CD4-positive, alpha-beta T cell treated with Interferon gamma for 1 hour (primary cell): ENCODE measurements at places on chromosomes 3 and 15.
A peak's percentile ranks its signal among the peaks of the same experiment; 100 is the strongest.

- no peak for DNase-seq
These were observed 68.6 kb downstream of the DCUN1D1 start for GRCh38 chr3:182911782-182912111.

- no peak for DNase-seq
These were observed 58.2 kb upstream of the TP63 start for GRCh38 chr3:189573004-189573403.

GRCh38 chr3:148173851-148174250 is 523.9 kb upstream of the AGTR1 start:
- no peak for DNase-seq

GRCh38 chr15:99911816-99912215 is 178.6 kb upstream of the LYSMD4 start:
- DNase-seq = no peak

DNA sequence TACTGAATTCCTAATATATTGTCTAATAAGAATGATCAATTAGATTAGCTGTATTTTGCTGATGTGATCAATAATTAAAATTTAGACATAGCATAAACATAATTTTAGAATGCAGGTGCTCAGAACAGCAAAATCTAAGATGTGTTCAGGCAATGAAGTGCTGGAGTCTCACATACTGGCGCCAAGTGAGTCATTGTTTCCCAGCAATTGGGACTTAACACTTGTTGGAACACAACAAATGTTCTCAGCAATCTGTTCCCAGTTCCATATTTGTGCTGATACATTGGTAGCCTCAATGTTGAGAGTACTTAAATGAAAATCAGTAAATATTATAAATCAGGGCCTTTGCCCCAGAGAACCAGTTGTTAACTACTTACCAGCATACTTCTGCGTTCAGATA is 619.0 kb downstream of the ROBO1 start:
- no peak for DNase-seq

GRCh38 chr3:96860882-96861281 is 46.5 kb downstream of the EPHA6 start:
- no peak for DNase-seq

DNA sequence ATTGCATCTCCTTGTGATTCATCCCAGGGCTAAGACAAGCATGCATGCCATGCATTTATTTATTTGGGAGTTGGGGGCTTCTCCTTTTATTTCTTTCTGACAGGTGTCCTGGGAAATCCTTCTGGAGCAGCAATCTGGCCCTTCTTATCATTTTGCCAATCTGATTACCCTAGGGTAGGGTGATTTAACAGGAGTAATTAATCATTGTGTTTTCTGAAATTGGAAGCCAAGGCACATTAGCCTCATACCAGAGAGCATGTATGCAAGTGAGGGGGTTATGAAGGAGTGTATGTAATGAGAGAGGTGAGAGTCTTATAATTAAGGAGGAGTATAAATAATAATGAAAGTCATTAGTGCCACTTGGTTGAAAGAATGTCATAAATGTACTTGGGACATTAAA is 37.4 kb upstream of the ARPP21 start:
- no peak for DNase-seq

GRCh38 chr3:123449997-123450604 is 1.2 kb upstream of the ADCY5 start:
- no peak for DNase-seq

- DNase-seq = no peak
These were observed 499.8 kb upstream of the TPRG1 start for GRCh38 chr3:188671971-188672370.

GRCh38 chr3:109685084-109686079 is 348.0 kb upstream of the DPPA4 start:
- no peak for DNase-seq

- DNase-seq = no peak
These were observed 835 bp upstream of the TTLL3 start for GRCh38 chr3:9809239-9809614.

GRCh38 chr15:84951736-84952135 is 29.9 kb upstream of the PDE8A start:
- DNase-seq = no peak

- no peak for DNase-seq
These were observed 41.1 kb downstream of the NGRN start for GRCh38 chr15:90306560-90306959.

GRCh38 chr3:160376681-160377080 is 22.3 kb downstream of the IFT80 start:
- DNase-seq = no peak

GRCh38 chr15:77825546-77825945 is 192.8 kb upstream of the LINGO1 start:
- DNase-seq = no peak

DNA sequence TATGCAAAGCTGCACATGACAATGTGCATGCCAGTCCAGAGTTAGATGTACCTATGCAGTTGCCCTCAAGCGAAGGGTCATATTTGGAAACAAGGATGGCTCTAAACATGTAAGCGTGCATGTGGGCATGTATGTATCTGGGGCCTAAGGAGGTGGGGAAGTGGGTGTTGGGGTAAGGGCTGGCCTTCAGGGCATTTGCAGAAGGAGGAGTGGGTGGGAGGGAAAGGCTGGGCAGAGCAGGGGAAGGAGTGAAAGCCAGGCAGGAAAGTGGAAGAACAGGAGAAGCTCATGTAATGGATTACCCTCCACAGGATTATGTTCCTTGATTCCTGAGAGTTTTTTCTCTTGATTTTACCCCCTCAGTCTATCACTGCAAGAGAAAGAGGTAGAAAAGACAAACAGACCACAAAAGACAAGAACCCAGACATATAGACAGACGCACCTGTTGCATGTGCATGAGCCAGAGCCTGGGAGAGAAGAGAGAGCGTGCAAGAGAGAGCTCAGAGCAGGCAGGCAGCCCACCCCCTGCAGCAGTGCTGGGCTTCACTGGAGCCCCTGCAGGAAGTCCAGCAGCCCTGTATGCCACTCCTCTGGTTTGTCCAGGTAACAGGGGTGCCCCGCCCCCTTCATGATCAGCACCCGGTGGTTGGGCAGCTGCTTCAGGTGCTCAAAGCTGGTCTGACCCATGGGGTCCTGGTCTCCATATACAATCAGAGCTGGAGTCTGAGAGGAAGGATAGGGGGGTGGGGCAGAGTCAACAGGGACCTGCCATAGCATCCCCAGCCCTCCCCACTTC is 1.8 kb upstream of the PCBP4 start:
- DNase-seq = no peak

- no peak for DNase-seq
These were observed 50.4 kb upstream of the TBC1D21 start for GRCh38 chr15:73822998-73823397.

- no peak for DNase-seq
These were observed 2.3 kb downstream of the RBM5 start for GRCh38 chr3:50090984-50091383.

- peak; percentile 48 for DNase-seq
These were observed 68.5 kb downstream of the TMCO5A start for GRCh38 chr15:38002883-38003477.

- no peak for DNase-seq
These were observed 11.0 kb upstream of the CAMKV start for GRCh38 chr3:49880581-49881315.

GRCh38 chr3:28521663-28522062 is 173.0 kb upstream of the AZI2 start:
- DNase-seq = no peak

DNA sequence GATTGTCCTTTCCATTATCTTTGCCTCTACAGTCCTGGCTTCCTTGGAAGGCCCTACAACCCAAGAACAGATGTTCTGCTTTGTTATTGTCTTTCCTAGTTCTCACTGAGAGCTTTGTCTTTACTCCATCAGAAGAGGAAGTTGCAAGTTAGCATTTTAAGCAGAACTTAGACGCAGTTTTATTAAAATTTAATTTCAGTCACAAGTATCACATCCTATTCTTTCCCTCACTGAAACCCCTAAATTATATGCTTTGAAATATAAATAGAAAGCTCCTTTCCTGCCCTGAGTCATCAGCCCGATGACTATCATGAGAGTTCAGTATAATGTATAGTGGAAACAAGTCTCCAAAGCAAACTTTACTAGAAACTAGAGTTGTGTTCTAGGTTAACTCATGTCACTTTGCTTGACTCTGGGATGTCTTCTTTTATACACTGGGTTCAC is 291.2 kb upstream of the RBMS3 start:
- DNase-seq = no peak

DNA sequence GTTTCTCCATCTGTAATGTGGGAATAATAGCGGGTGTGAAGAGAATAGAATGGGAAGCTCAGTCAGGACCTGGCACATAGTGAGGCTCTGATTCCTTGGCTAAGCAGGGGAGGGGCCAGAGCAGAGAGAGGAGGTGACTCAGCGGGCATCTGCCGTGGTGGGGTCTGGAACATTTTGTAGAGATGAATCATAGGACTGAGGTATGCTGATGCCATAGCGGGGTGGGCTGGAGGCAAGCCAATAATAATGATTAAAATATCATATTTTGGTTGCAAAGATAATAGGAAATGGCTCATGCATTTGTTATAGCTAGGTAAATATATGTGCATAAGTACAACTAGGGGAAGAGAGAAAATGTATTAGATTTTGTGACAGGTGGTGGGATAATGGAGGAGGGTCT is 11.2 kb downstream of the TGM4 start:
- no peak for DNase-seq

- DNase-seq = no peak
These were observed 825.7 kb upstream of the GBE1 start for GRCh38 chr3:82587174-82587573.

GRCh38 chr3:44099566-44100297 is 142.0 kb upstream of the TOPAZ1 start:
- no peak for DNase-seq

GRCh38 chr15:69025320-69025719 is 10.8 kb downstream of the NOX5 start:
- DNase-seq = no peak

DNA sequence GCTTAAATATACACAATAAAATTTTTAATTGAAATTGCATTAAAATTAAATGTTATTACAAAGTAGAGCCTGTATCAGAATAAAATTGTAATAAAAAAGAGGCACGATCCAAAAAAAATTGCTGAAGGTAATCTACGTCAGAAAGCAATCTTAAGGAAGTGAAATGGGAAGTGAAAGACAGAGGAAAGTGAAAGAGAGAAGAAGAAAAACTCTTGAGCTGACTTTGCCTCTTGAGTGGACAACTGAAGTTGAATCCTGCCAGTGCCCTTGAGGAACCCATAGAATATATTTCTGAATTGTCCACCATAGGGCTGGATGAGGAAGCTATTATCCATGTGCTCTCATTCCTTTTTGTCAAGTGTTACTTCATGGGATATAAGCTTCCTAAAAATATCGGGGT is 285.1 kb upstream of the STAC start:
- DNase-seq = no peak

DNA sequence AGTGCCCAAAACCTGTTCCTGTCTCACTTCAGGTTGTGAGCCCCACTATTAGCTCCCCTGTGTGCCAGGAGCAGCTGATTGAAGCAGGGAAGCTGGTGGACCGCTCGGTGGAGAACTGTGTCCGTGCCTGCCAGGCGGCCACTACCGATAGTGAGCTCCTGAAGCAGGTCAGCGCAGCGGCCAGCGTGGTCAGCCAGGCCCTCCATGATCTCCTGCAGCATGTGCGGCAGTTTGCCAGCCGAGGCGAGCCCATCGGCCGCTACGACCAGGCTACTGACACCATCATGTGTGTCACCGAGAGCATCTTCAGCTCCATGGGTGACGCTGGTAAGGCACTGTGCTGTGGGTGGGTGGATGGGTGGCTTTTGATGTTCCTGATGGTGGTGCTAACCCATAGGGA is 334.1 kb upstream of the TPM1 start:
- no peak for DNase-seq

- no peak for DNase-seq
These were observed 27.0 kb downstream of the SH3BP5 start for GRCh38 chr3:15305359-15305844.

- no peak for DNase-seq
These were observed 77.2 kb upstream of the RNU6-1 start for GRCh38 chr15:67917037-67917436.

DNA sequence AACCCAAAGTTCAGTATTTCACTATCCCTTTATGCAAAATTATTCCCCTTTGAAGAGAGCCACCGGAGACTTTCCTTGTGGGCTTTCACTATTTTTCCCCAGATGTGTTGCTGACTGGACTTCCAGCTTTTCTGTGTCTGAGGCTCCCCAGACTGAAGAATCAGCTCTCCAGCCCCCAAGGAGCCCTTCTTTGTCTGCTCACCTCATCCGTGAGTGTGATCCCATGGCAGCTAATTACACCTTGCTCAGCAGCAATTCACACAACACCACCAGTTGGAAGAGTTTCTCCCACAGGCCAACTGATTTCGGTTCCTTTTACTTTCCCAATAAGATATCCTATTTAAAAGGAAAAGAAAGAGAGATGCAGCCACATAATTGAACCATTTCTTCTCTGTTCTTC is 249.5 kb upstream of the TRIM42 start:
- DNase-seq = no peak

- no peak for DNase-seq
These were observed 435.4 kb upstream of the ATP11B start for GRCh38 chr3:182357928-182358327.

GRCh38 chr3:138049157-138049919 is 39.4 kb downstream of the CLDN18 start:
- no peak for DNase-seq

GRCh38 chr3:195549931-195550519 is 6.9 kb upstream of the PPP1R2 start:
- peak; percentile 79 for DNase-seq

GRCh38 chr15:48010316-48010715 is 110.5 kb upstream of the SLC24A5 start:
- no peak for DNase-seq

GRCh38 chr3:126518779-126519177 is 1.2 kb upstream of the UROC1 start:
- DNase-seq = no peak

GRCh38 chr3:43521941-43522340 is 99.9 kb downstream of the ANO10 start:
- no peak for DNase-seq
